ENCODE measurements at places on chromosomes 7 and 10.

- no peak for DNase-seq
These were observed 23.4 kb upstream of the PROSER2 start for GRCh38 chr10:11799736-11800080.

GRCh38 chr10:13528875-13529713 is at the start of gene BEND7:
TSS of gene BEND7 (minus strand) at chr10:13529014. CDS start at chr10:13528533, 481 bp downstream.
- DNase-seq: no peak

DNA sequence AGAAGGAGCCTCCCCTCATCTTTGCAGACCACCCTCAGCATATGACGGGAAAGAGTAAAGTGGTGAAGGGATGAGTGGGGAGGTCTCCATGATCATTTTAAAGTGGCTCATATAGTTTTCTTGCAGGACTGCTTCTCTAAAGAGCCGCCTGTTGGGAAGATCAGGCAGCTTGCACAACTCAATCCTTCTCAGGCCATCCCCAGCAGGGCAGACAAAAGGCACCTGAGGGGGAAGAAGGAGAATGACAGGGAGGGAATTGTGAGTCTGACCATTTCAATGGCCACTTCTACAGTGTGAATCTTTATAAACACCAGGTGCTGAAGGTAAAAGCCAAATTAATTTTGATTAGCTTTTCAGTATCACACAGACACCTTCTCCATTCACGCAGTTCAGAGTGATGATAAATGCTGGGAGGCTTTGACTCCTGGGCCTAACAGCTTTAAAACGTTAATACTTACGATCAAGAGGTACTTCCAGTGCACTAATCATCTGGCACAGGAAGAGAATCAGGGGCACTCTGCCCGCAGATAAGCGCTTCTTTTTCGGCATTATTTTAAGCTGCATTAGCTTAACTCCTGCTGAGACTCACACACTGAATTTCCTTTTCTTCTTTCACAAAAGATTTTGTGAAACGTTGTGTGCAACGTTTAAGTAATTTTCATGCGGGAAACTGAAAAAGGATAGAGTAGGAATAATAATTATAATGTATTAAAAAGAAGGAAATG is 109.5 kb upstream of the LAMB4 start:
- no peak for DNase-seq

GRCh38 chr7:39527296-39527695 is 38.9 kb upstream of the YAE1 start:
- DNase-seq: no peak

DNA sequence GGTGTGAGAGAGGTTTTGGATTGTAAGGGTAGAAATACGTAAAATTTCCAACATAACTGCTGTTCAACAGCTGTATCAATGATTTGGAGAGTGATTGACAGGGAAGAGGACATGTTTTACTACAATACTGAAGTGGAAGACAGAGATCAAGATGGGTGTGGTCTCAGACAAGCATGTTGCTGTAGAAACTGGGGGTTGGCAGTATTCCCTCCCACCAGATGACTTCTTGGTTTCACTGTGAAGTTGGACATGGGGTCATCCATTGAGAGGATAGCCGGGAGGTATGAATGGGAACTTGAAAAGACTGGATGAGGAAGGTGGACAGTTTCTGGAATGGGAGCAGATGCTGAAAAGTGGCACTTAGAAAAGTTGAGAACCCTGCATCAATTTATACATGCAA is 95.3 kb upstream of the HDAC9 start:
- DNase-seq: no peak

- no peak for DNase-seq
These were observed 92.9 kb downstream of the SFMBT2 start for GRCh38 chr10:7317786-7318446.

GRCh38 chr7:116122972-116123595 is 87.3 kb upstream of the TES start:
- DNase-seq: peak; percentile 5

- no peak for DNase-seq
These were observed 124.7 kb downstream of the GRM3 start for GRCh38 chr7:86768394-86768793.

- no peak for DNase-seq
These were observed 279.0 kb downstream of the ELFN1 start for GRCh38 chr7:1948887-1949680.

DNA sequence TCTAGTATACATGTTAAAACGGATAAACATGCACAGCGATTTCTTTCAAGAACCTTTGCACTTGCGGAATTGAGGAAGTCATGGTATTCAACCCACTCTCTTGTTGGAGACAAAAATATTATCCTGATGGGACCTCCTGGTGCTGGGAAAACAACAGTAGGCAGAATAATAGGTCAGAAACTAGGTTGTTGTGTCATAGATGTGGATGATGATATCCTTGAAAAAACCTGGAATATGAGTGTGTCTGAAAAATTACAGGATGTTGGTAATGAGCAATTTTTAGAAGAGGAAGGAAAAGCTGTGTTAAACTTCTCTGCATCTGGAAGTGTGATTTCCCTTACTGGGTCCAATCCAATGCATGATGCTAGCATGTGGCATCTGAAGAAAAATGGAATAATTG is 6.9 kb downstream of the THNSL1 start:
- no peak for DNase-seq

- DNase-seq: no peak
These were observed 19.5 kb downstream of the TCF7L2 start for GRCh38 chr10:112969542-112969941.

DNA sequence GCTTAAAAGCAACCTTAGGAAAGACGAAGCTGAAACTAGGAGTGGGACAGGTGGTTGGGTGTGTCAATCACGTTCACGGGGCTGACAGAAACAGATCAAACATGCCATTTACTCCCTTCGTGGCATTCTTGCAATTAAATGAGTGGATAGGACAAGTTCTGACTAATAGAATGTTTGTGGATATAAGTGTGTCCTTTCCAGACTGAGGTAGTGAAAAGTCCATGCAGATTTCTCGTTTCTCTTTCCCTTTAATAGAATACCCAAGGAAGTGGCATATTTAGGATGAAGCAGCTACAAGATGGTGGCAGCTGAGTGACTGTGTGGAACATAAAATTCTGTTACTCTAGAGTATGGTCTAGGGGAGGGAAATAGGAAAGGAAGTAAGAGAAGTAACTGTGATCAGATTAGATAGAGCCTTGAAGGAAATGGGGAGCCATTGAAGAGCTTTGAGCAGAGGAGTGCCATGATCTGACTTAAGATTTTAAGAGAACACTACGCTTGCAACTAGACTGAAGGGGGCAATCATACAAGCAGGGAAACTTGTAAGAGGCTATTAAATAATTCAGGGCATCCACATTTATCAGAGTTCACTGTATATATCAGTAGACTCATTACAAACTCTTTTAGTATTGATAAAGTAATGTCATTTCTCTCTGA is 46.3 kb upstream of the HYAL4 start:
- no peak for DNase-seq

- no peak for DNase-seq
These were observed 431.8 kb upstream of the FZD8 start for GRCh38 chr10:36073796-36074345.

GRCh38 chr7:115548756-115549155 is 481.8 kb downstream of the TFEC start:
- DNase-seq: no peak

- no peak for DNase-seq
These were observed 242.1 kb upstream of the PTN start for GRCh38 chr7:137585591-137585990.

- no peak for DNase-seq
These were observed 581.4 kb downstream of the TNS3 start for GRCh38 chr7:47000561-47000960.

- DNase-seq: no peak
These were observed 133.2 kb upstream of the SVIL start for GRCh38 chr10:29767968-29768367.

- peak; percentile 64 for DNase-seq
These were observed 69.0 kb downstream of the CREM start for GRCh38 chr10:35195361-35196306.

GRCh38 chr10:104591441-104591840 is 49.6 kb upstream of the SORCS3 start:
- DNase-seq: no peak

DNA sequence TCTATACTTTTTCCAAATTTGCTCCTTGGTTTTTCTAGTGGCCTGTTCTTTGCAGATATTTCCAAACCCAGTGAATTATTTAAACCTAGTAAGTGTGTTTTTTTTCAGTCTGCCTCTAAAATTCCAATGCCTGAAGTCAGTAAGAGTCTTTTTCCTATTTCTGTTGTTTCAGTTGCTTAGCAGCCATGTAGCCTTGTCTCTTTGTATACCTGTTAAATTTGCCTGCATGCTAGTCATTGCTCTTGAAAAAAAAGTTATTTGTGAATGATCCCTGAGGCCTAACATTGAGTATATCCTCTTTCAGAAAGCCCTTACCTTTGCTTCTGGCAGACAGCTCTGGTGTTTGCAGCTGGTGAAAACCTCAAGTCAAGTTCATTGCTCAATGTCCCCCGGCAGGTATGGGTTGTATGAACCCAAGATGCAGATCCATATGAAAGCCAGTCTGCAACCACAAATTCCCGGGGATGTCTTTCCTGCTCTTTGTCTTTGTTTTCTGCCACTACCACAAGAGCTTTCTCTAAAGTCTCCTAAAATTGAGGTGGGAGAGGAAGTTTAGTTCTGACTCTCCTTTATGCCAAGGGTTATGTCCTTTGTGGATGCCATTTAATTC is 35.7 kb downstream of the CH25H start:
- no peak for DNase-seq

DNA sequence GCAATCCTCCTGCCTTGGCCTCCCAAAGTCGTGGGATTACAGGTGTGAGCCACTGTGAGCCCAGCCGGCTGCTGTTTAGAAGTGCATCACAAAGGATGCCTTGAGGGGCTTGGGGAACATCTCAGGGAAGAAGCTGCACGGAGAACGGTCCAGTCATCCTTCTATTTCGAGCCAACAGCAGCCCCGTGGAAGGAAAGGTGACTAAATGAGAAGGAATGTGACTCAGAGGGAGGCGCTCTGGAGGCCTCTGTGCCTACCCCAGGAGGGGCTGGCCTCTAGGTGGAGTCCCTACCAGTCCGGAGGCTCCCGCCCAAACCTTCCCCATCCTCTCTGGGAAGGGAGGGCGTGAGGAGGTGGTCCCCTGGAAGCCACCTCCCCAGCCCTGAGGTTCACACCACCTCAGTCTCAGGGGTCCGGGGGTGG is 76.2 kb downstream of the CTBP2 start:
- peak; percentile 51 for DNase-seq

GRCh38 chr7:50730446-50731400 is 52.0 kb downstream of the GRB10 start:
- no peak for DNase-seq

Data from HS-27A (cell line).